Breast epithelium (tissue), 4 donors: ENCODE measurements at places on chromosomes 12 and 14. TPM values are rescaled to one million over a fixed set of nuclear protein-coding genes. Genes with fewer than 3 reads are reported as not detected.

DNA sequence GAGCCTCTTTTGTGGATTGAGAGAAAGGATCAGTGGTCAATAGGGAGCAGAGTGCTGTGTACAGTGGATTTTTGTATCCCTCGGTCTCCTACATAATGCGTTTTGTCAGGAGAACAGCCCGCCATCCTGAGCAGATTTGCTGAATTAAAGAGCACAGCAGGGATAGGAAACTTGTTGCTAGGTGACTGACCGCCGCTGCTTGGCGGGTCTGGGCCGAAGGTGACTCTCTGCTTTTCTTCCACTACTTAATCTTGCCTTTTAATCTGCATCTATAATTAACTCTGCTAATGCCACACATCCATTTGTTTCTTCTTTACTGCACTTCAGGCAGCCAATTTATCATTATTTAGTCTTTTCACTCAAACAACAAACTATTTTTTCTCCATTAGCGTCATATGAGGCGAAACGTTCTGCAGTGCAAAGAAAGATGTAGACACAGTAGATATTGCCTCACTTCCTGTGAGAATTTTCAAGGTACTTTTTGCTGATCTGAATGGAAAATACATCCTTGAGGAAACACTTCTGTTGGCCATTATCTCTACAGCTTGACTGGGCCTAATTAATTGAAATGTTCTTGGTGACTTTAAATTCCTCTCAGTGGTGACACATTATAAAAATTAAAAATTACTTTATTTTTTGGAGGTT lies 108.0 kb downstream of the PPM1A start:
- H3K4me1 ChIP-seq, result no peaks in the 10 kb centered on the region
- no peak overlapping the region for H3K4me3 ChIP-seq
- no peaks in the 10 kb centered on the region for H3K27me3 ChIP-seq
- no peak overlapping the region for H3K27ac ChIP-seq
- H3K36me3 ChIP-seq, result no peaks in the 10 kb centered on the region

DNA sequence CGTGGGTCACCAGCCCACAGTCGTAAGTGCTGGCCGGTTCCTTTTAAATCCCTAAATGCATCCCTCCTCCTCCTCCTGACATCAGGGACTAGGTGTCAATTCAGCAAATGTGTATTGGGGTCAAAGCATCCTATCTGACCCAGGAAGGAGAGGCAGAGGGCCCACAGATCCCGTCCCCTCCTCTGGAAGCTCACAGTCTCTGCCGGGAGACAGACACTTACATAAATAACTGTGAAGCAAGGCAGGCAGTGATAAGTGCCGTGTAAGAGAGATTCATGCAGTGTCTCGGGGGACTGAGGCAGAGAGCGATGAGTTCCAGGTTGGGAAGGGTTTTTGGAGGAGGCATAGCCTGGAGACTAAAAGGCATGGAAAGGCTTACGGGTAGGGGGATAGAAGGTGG lies 44.1 kb downstream of the HRK start:
- H3K27ac ChIP-seq, result no peak overlapping the region
- no peaks in the 10 kb centered on the region for H3K27me3 ChIP-seq
- H3K4me3 ChIP-seq, result no peak overlapping the region

KMT2D gene
- total RNA-seq, result 45.9 TPM

BCL2L14 gene
- total RNA-seq, result 1.6 TPM

GRCh38 chr12:19200261-19200660 lies 70.7 kb downstream of the PLEKHA5 start:
- no peaks in the 10 kb centered on the region for H3K4me1 ChIP-seq
- H3K27ac ChIP-seq, result no peak overlapping the region
- H3K36me3 ChIP-seq, result no peaks in the 10 kb centered on the region
- H3K4me3 ChIP-seq, result no peak overlapping the region
- H3K27me3 ChIP-seq, result no peaks in the 10 kb centered on the region
- DNase-seq, result no peak

DNA sequence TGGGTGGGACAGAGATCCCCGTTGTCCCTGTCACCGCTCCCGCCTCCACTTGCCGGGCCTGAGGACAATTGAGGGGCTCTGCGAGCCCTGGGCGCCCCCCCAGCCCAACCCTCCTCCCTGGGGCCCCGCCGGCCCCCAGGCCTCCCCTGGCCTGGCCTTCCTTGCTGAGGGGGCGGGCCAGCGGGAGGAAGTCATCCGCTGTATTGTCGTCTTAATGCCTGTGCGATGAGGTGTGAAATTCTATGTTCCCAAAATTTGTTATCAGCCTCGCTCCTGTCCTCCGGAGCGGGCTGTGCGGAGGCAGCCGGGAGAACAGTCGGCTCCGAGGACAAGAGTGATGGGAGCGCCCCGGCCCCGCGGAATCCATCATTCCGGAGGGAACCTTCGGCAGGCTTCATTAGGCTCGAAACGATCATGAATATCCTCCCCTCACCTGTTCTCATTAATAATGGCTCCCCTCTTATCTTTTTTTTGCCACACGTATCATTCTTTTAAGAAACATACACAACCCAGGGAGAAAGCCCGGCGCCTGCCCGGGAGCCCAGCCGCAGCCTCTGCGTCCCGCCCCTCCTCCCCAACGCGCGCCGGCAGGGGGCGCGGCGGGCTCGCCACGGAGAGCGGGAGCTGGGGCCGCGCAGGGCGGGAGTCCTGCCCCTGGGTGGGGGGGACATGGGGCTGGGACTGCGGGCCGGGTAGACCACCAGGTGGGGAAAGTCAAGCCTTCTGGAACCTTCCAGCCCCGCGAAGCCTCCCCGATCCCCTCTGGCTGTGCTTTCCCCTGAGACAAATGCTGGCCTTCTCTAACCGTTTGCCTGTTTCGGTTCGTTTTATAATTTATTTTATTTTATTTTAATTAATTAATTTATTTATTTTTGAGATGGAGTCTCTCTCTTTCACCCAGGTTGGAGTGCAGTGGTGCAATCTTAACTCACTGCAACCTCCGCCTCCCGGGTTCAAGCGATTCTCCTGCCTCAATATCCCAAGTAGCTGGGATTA lies 17.1 kb upstream of the DLK1 start:
- peak overlapping the region; percentile 7 for H3K4me3 ChIP-seq
- no peaks in the 10 kb centered on the region for H3K4me1 ChIP-seq
- H3K27ac ChIP-seq, result no peak overlapping the region
- H3K36me3 ChIP-seq, result no peaks in the 10 kb centered on the region

- no peaks in the 10 kb centered on the region for H3K4me1 ChIP-seq
- H3K4me3 ChIP-seq, result no peak overlapping the region
- no peaks in the 10 kb centered on the region for H3K27me3 ChIP-seq
- H3K27ac ChIP-seq, result no peak overlapping the region
These were observed 1262.4 kb upstream of the SEL1L start for GRCh38 chr14:82796086-82796485.

SDR9C7 gene
- total RNA-seq, result not detected

DNA sequence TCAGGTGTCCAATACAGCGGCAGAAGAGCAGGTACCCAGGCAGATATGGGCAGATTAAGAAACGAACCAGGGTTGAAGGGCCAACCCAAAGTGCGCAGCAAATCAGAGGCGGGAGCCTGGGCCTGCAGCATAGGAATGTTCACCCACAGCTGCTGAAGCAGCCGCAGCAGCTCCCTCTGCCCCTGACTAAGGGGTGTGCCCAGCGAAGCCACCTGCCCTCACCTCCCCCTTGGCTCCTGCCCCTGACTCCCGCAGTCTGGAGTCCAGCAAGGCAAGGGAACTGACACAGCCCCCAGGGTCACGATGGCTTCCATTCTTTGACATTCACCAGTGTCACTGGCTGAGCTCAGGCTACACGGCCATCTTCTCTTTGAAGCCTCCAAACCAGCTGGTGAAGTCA lies 27.3 kb upstream of the ZFP36L1 start:
- H3K4me3 ChIP-seq, result no peak overlapping the region
- peaks cover 8% of the 10 kb centered on the region for H3K4me1 ChIP-seq
- H3K36me3 ChIP-seq, result no peaks in the 10 kb centered on the region
- peak overlapping the region; percentile 91 for H3K27ac ChIP-seq

DNA sequence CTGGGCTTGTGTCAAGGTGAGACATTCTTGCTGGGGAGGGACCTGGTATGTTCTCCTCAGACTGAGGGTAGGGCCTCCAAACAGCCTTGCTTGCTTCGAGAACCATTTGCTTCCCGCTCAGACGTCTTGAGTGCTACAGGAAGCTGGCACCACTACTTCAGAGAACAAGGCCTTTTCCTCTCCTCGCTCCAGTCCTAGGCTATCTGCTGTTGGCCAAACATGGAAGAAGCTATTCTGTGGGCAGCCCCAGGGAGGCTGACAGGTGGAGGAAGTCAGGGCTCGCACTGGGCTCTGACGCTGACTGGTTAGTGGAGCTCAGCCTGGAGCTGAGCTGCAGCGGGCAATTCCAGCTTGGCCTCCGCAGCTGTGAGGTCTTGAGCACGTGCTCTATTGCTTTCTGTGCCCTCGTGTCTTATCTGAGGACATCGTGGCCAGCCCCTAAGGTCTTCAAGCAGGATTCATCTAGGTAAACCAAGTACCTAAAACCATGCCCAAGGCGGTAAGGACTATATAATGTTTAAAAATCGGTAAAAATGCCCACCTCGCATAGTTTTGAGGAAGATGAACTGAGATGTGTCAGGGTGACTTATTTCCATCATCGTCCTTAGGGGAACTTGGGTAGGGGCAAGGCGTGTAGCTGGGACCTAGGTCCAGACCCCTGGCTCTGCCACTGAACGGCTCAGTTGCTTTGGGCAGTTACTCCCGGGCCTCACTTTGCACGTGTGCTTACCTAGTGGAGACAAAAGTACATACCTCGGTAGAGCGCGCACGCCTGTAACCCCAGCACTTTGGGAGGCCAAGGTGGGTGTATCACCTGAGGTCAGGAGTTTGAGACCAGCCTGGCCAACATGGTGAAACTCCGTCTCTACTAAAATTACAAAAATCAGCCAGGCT lies 4.3 kb downstream of the GAPDH start:
- H3K4me1 ChIP-seq, result peaks cover 6% of the 10 kb centered on the region
- H3K4me3 ChIP-seq, result no peak overlapping the region
- H3K27ac ChIP-seq, result peak overlapping the region; percentile 98
- H3K36me3 ChIP-seq, result no peaks in the 10 kb centered on the region
- no peak for DNase-seq

MGP gene
- 330 TPM for total RNA-seq

NCKAP5L gene
- 11.4 TPM for total RNA-seq

FBLN5 gene
- total RNA-seq, result 81.8 TPM

ASCL1 gene
- total RNA-seq, result 0.15 TPM

- H3K36me3 ChIP-seq, result peaks cover 5% of the 10 kb centered on the region
- peak overlapping the region; percentile 78 for H3K27ac ChIP-seq
- H3K4me1 ChIP-seq, result no peaks in the 10 kb centered on the region
- H3K4me3 ChIP-seq, result no peak overlapping the region
- no peaks in the 10 kb centered on the region for H3K27me3 ChIP-seq
- peak; percentile 44 for DNase-seq
These were observed 42.4 kb downstream of the PLEKHG3 start for GRCh38 chr14:64746298-64747250.

SYNDIG1L gene
- total RNA-seq, result 0.33 TPM

DNA sequence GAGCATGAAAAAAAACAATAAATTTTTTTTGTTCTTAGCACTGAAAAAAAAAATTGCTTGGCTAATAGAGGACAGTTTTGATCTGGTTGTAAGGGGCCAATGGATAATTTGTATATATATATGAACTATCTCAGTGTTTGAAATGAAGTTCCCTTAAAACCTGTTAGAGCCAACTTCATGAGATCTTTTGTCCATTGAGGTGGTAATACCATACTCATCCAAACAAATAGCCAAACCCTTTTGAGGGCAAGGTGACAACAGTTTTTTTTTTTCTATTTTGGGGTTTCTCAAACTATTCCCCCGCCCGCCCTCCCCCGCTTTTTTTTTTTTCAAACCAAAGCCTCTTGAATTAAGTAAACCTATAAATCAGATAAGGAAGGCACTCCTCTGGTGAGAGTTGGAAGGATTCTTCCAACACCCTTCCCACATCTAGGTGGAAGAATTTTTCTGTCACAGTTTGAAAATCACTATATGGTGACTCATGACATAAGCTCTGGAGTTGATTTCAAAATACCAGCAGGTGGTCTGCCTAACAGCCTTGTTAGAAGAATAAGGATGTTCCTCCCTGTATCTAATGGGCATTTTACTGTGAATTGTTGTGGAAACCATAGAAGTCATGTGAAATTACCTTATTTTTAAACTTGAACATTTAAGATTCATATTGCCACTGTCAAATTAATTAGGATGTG lies 10.2 kb downstream of the ARHGAP5 start:
- no peak for DNase-seq
- H3K27ac ChIP-seq, result no peak overlapping the region
- no peaks in the 10 kb centered on the region for H3K27me3 ChIP-seq

FOXG1 gene
- not detected for total RNA-seq

- H3K4me1 ChIP-seq, result no peaks in the 10 kb centered on the region
- H3K27ac ChIP-seq, result no peak overlapping the region
- no peaks in the 10 kb centered on the region for H3K27me3 ChIP-seq
These were observed 124.5 kb downstream of the PTPRO start for GRCh38 chr12:15446807-15447206.

LARP4 gene
- 34.2 TPM for total RNA-seq

SERPINA4 gene
- total RNA-seq, result not detected

GRCh38 chr14:103533137-103533998 lies 4.4 kb downstream of the TRMT61A start:
- H3K4me3 ChIP-seq, result no peak overlapping the region
- no peaks in the 10 kb centered on the region for H3K36me3 ChIP-seq
- no peak overlapping the region for H3K27ac ChIP-seq
- H3K4me1 ChIP-seq, result peaks cover 5% of the 10 kb centered on the region

GPR135 gene
- total RNA-seq, result 4.4 TPM

TBX5 gene
- total RNA-seq, result 2.2 TPM

GRCh38 chr14:78992867-78993266 lies 822.7 kb downstream of the NRXN3 start:
- H3K4me3 ChIP-seq, result no peak overlapping the region
- no peak overlapping the region for H3K27ac ChIP-seq
- no peaks in the 10 kb centered on the region for H3K27me3 ChIP-seq
- DNase-seq, result no peak

GRCh38 chr14:56797569-56798446 lies 12.5 kb downstream of the OTX2 start:
- peak overlapping the region; percentile 23 for H3K4me3 ChIP-seq
- no peak overlapping the region for H3K27ac ChIP-seq

B4GALNT1 gene
- 1.1 TPM for total RNA-seq

DNA sequence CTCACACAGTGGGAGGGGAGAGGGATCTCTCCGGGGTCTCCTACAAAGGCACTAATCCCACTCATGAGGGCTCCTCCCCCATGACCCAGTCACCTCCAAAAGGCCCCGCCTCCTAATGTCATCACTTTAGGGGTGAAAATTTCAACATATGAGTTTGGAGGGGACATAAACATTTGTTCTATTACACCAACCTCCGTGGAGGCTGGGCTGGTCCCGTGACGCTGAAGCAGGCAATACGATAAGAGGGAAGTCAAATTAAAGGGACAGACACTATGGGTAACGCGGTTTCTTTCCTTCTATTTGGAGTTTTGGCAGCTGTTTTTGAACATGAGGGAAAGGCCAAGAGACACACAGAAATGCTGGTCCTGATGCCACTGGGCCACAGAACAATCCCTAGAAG lies 175.7 kb upstream of the VASH1 start:
- H3K36me3 ChIP-seq, result no peaks in the 10 kb centered on the region
- no peak overlapping the region for H3K27ac ChIP-seq
- no peak overlapping the region for H3K4me3 ChIP-seq
- no peaks in the 10 kb centered on the region for H3K4me1 ChIP-seq
- no peaks in the 10 kb centered on the region for H3K27me3 ChIP-seq

GRCh38 chr12:120939523-120939922 lies 35.4 kb upstream of the SPPL3 start:
- H3K4me3 ChIP-seq, result no peak overlapping the region
- H3K4me1 ChIP-seq, result no peaks in the 10 kb centered on the region
- H3K36me3 ChIP-seq, result no peaks in the 10 kb centered on the region

SOCS2 gene
- 59.0 TPM for total RNA-seq

- H3K4me3 ChIP-seq, result no peak overlapping the region
- no peaks in the 10 kb centered on the region for H3K27me3 ChIP-seq
- no peak for DNase-seq
- no peak overlapping the region for H3K27ac ChIP-seq
These were observed 24.5 kb downstream of the HRK start for GRCh38 chr12:116856729-116857128.
